ENCODE measurements at places on chromosomes 13 and 19. TPM values are rescaled to one million over a fixed set of nuclear protein-coding genes. Genes with fewer than 3 reads are reported as not detected.

NAA16 gene
- 19.8 TPM for polyA plus RNA-seq

KRTDAP gene
- 2.2 TPM for polyA plus RNA-seq

VSTM1 gene
- polyA plus RNA-seq = not detected

ATCAY gene
- polyA plus RNA-seq = 0.29 TPM

HSH2D gene
- 0.12 TPM for polyA plus RNA-seq

Data from cardiac muscle cell (in vitro differentiated cells and primary cell).